ENCODE measurements at places on chromosomes 4 and X.

DNA sequence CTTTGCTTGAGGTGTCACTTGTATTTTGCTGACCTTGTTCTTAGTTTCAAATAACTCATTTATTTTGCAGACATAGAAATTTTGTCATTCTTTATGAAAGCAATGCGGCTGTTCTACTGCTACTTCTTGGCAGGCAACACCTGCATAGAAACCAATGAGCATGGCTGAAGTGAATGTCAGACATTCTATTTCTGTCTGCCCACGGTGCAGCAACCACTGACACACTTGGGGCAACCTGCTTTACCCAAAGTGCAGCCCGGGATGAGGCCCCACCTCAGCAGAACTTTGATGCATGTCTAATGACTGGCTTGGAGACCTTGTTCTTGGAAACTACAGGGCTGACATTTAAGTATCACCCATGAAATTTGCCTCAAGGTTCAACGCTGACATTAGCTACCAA is 93.6 kb downstream of the RBM47 start:
- DNase-seq = no peak

- DNase-seq = peak; percentile 2
These were observed 201.7 kb upstream of the AFF2 start for GRCh38 chrX:148298737-148299136.

- DNase-seq = no peak
These were observed 188.5 kb upstream of the TEX13C start for GRCh38 chrX:125131164-125131563.

DNA sequence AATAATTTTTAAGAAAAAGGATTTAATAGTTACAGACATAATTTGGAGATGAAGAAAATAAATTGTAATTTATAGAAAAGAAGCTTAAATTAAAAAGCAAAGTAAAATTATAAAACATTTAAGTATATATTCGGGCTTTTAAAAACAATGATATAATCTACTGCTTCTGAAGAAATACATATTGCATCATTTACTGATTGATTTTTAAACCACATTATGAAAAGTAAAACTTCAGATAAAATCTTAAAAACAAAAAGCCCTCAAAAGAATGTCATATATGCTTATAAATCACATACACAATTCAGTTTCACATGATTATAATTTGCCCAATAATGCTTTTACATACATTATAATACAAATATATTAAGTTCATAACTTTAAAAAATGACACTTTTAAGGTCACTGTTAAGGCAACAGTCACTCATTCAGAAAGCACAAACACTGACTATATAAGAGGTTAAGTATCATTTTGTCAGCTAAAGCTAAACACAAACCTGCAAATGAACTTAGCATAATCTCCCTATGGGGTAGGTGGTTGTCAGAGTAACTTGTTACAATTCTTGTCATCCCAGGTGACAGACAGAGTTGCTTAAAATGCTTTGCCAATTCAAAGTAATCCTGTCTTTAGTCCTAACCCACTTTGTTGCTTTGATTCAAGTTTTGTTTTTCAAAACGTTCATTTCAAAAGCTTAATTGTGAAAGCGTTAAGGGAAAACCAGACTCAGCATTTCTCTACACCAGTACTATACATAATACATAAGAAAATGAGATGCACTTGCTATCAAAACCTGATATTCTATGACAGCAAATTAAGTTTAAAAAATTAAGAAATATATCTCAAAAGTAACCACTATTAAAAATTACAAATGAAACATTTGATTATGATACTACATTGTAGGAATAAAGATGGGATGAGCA is 90.6 kb upstream of the MAB21L2 start:
- DNase-seq = no peak

GRCh38 chr4:35938936-35939335 is 305.4 kb downstream of the ARAP2 start:
- no peak for DNase-seq

DNA sequence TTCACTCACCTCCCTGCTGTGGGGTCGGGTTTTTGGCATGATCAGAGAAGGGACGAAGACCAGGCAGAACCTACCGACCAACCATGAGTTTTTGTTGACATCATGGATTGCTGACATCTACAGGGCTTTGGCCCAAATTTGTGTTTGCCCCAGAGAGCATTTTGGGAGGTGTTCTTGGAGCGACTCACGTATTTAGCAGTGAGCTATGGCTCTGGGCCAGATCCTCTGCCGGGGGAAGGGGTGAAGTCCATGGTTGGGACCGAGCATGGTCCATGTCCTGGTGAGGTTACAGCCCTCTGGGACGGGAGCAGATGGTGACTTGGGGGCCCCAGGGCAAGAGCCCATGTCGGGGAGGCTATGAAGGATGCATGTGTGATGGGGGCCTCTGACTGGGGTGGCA is 17.4 kb downstream of the SORCS2 start:
- DNase-seq = no peak

DNA sequence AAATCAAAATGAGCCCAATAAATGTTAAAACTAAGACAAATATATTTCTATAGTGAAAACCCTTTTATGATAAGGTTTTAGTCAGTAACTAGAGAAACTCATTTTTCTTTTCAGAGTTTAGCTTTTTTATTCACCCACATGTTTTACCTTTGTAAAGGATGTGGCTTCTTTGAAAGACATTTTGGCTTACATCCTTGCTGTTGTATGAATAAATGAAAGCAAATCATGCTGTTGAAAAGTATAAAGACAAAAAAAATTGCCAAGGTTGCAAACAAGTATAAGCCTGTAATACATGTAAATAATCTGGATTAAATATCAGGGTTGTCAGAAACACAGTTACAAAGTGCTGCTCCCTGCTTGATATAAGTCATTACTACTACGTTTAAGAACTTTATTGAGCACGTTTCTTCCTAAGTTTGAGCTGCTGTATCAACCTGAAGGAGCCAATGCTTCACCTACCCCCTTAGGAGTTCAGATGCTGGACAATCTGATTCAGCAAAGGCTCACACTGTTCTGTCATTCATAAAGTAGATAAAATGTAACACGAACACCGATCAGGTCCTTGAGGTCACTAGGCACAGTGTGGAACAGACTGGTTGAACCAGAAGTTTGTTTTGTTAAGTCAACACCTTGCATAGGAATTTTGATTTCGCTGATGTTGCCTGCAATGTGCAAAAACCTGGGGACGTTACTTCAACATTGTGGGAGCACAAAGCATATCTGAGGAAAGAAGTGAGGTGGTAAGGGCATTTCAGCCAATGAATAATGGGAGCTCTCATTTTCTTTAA is 321.2 kb upstream of the BMP3 start:
- no peak for DNase-seq

DNA sequence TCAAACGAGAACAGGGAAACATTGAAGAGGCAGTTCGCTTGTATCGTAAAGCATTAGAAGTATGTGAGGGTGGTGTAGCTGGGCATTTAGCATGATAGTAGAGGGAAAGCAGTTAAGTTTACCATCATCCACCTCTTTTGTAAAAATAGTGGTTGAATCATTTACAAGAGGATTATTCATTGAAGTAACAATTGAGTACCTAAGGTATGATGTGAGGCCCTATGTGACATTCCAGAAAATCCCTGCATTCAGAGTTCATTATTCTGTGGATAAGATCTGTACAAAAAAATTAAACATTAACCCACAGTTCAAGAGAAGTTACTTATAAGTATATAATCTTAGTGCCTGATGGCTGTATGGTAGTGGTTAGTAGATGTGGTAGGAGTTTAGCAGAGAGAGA is 22.2 kb upstream of the GCNA start:
- DNase-seq = no peak

DNA sequence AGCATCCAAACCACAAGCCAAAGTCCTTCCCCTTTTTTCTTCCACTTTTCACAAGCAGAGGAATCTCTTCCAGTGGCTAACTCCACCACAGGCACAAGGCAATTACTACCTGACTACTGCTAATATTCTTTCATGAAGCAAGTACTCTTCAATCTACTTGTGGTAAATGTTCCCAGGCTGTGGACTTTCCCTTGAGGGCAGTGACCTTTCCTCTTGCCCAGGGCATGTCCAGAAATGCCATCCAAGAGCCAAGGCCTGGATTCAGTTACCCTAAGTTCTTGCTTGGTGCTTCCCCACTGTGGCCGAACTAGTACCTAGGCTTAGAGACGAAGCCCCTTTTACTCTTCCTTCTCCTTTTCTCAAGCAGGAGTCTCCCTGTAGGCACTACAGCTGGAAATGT is 400.7 kb downstream of the DCAF12L2 start:
- no peak for DNase-seq

DNA sequence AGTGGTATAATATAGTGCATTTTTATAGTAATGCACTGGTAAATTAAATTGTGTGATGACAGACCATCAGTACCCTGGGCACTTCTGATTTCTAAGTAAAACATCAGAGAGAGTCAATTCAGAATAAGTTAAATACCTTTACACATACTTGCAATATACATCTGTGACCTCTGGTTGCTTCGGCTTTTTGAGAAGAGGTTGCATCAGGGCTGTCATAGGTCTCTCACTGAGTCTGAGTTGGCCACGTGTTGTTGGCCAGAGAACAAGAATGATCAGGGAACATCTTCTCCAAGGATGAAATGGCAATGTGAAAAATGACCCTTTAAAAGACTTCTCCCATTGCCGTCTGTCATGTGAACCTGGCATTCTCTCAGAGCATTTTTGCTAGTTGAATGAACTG is 36.9 kb upstream of the PUDP start:
- no peak for DNase-seq

DNA sequence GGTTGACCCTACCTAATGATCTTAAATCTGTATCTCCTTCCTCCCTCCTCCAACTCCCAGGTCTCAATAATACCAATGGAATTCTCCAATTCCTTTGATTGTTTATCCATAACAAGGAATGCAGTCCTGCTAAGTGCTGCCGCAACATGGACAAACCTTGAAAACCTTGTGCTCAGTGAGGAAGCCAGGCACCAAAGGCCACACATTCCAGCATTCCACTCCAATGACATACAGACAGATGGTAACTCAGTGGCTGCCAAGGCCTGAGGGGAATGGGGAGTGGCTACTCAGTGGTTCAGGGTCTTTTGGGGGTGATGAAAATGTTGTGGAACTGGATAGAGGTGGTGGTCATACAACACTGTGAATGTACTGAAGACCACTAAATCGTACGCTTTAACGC is 10.4 kb downstream of the HAUS7 start:
- DNase-seq = no peak

GRCh38 chr4:122689972-122690371 is 42.5 kb upstream of the BBS12 start:
- no peak for DNase-seq
